Myocyte (in vitro differentiated cells): ENCODE measurements at places on chromosomes 6 and 20. TPM values are rescaled to one million over a fixed set of nuclear protein-coding genes. Genes with fewer than 3 reads are reported as not detected.

GRCh38 chr6:82056567-82056966, 191.0 kb downstream of the IBTK start:
- DNase-seq = no peak

DNA sequence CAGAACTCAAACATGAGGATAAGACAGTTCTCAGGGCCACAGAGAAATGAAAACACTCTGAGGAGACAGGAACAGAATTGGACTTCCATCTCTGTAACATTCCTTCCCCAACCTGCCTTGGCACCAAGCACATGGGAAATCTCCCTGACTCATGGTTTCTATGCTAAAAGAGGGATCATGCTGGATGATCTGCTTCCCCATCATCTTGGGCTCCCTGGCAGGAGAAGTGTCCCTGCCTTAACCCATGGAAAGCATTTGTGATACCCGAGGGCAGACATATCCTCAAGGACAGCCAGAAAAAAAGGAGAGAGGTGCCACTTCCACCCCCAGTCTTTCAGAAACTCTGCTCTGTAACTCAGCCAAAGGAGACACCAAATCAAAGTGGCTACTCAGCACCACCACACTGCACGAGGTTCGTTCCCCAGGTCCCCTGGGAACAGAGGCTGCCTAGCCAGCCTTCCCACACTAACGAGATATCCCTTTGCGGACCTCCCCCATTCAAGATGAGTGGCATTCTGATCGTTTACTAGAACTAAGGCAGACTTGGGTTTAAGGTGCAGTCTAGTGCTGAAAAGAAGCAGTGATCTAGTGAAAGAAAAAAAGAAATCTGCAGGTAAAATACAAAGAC, 34.8 kb downstream of the BLOC1S5 start:
- peak; percentile 40 for DNase-seq

GRCh38 chr6:129364037-129364436, 345.9 kb downstream of the ARHGAP18 start:
- DNase-seq = no peak

GRCh38 chr6:42176981-42177380, 3.8 kb downstream of the GUCA1A start:
- no peak for DNase-seq

The EZR gene
- total RNA-seq = 41.2 and 71.0 TPM in 2 replicates

The SEMG1 gene
- not detected in 2 replicates for total RNA-seq

The LAMA4 gene
- 65.7 and 66.2 TPM in 2 replicates for total RNA-seq

The MYB gene
- total RNA-seq = 0.21 TPM in 1 of 2 replicates, not detected in the other

The SAMD5 gene
- total RNA-seq = 4.1 and 6.7 TPM in 2 replicates
